ENCODE measurements at places on chromosomes 3 and 15.

GRCh38 chr3:170059447-170059846 lies 21.7 kb downstream of the GPR160 start:
- DNase-seq, result no peak

GRCh38 chr3:119175872-119176756 lies 2.7 kb downstream of the UPK1B start:
- no peak for DNase-seq

GRCh38 chr3:101256511-101256910 lies 63.9 kb downstream of the IMPG2 start:
- no peak for DNase-seq

GRCh38 chr15:58724466-58724865 lies 25.0 kb downstream of the ADAM10 start:
- no peak for DNase-seq

DNA sequence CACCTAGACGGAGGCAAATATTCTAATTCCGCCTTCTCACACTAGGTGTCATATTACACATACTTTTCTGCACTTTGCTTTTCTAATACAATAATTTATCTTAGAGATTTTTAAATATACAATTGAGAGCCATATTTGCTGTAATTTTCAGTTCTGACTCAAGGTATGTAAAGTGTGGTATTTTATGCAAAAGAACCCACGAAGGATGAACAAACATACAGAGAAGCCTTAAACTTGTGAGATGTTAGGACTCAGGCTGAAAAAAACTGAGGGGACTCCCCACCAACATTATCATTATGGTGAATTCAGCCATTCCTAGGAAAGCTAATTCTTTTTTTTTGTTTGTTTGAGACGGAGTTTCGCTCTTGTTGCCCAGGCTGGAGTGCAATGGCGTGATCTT lies 9.6 kb downstream of the ZBTB11 start:
- DNase-seq, result no peak

DNA sequence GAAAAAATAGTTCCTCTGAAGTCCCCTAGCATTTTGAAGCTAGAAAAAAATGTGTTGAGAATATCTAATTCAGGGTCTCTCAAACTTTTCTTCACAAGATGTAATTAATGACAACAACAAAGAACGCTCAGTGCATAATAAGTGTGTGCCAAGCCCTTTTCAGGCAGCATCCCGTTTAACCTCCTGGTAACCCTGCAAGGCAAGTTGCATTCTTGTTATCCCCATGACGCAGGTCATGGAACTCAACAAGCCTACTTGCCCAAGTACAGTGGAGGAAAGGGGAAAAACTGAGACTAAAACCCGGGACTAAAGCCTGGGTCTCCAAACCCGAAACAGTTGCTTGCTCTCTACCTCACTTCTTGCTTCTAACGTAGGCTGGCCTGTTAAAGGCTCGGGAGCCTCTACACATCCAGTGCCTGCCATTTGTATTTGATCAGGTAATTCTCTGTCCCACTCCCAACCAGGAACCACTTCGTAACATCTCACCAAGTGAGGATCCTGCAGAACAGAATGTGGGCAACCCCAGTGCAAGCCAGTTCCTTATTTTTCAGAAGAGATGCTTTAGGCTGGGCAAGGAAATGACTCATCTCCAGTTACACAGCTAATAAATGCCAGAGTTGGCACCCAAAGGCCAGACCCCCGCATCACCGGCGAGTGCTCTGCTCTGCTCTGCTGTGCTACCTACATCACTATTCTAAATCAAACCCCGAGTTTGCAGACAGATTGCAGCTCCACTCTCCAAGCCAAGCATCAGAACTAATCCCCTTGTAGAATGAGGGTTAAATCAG lies 28.3 kb downstream of the LMCD1 start:
- DNase-seq, result no peak

GRCh38 chr3:79249701-79250100 lies 518.1 kb downstream of the ROBO1 start:
- no peak for DNase-seq

DNA sequence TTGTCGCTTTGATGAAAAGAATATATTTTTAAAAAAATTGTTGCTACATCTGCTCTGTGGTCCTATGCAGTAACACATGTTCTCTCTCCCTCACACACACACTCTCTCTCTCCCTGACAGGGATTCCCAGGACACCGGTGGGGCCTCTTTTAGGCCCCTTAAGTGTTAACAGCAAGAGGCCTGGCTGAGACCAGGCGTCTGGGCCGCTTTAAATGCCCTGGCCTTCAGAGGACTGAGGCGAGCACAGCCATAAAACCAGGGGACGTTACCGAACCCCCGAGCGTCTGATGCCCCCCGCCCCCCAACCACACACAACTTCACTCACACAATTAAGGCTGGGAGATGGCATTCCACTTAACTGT lies 1.7 kb downstream of the BNC1 start:
- DNase-seq, result no peak

DNA sequence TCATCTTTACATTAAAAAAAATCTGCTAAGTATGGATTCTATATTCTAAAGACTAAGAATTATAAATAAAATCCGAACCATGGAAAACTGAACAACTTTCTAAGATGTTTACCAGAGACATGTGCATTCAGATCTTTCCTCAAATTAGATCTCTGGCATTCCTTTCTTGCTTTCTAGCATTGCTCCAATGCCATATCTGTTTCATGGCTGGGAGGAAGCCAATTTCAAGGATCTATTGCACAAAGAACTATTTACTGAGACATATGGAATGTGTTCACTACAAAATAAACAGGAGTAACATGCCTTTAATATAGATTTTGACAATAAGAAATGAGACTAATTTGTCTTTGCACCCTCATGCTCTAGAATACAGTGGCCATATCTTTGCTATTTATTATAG lies 45.1 kb upstream of the NANOGP8 start:
- no peak for DNase-seq

GRCh38 chr3:32934150-32934742 lies 17.2 kb upstream of the CCR4 start:
- no peak for DNase-seq

- no peak for DNase-seq
These were observed 189.0 kb downstream of the ZNF621 start for GRCh38 chr3:40713795-40714194.

DNA sequence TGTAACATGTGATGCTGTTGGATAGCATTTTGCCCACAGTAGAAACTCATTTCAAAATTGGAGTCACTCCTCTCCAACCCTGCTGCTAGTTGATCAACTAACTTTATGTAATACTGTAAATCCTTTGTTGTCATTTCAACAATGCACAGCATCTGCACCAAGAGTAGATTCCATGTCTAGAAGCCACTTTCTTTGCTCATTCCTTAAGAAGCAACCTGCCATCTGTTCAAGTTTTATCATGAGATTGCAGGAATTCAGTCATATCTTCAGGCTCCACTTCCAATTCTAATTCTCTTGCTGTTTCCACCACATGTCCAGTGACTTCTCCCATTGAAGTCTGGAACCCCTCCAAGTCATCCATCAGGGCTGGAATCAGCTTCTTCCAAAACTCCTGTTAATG lies 42.9 kb downstream of the AKAP13 start:
- no peak for DNase-seq

GRCh38 chr15:78301326-78301725 lies 1.9 kb upstream of the SKIC8 start:
- DNase-seq, result no peak

GRCh38 chr3:145259166-145259880 lies 901.7 kb downstream of the PLOD2 start:
- DNase-seq, result no peak

GRCh38 chr3:129974833-129975704 lies 549 bp downstream of the TRH start:
- DNase-seq, result peak; percentile 26

GRCh38 chr15:67564968-67565345 lies 22.5 kb downstream of the MAP2K5 start:
- no peak for DNase-seq

- no peak for DNase-seq
These were observed 89.3 kb downstream of the OXNAD1 start for GRCh38 chr3:16354291-16354690.

- no peak for DNase-seq
These were observed 40.1 kb downstream of the OXNAD1 start for GRCh38 chr3:16305111-16305541.

DNA sequence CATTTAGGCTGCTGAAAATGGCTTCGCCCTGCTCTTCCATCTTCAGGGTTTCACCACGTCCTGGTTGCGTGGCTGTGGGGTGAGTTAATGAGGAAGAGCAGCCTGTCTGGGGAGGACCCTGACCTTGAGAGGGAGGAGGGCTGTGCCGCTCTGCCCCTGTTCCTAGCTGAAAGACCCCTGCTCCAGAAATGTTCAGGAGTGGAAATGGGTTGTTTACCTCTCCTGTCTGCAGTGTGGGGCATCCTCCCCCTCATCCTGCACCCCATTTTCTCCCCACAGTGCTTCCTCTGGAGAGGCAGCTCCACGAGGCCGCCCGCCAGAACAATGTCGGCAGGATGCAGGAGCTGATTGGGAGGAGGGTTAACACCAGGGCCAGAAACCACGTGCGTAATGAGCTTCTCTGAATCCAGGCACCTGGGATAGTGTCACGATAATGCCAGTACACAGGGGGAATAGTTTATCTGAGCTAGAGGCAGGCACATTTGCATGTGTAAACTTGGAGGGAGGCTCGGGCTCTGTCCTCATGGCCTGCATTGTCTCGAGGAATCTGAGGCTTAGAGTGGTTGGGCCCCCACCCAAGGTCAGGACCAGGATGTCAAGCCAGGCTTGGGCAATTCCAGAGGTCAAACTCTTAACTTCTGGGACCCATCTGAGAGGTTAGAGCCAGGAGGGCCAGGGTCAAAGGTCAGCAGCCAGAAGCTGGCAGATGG lies 4.0 kb downstream of the ANKDD1A start:
- no peak for DNase-seq

DNA sequence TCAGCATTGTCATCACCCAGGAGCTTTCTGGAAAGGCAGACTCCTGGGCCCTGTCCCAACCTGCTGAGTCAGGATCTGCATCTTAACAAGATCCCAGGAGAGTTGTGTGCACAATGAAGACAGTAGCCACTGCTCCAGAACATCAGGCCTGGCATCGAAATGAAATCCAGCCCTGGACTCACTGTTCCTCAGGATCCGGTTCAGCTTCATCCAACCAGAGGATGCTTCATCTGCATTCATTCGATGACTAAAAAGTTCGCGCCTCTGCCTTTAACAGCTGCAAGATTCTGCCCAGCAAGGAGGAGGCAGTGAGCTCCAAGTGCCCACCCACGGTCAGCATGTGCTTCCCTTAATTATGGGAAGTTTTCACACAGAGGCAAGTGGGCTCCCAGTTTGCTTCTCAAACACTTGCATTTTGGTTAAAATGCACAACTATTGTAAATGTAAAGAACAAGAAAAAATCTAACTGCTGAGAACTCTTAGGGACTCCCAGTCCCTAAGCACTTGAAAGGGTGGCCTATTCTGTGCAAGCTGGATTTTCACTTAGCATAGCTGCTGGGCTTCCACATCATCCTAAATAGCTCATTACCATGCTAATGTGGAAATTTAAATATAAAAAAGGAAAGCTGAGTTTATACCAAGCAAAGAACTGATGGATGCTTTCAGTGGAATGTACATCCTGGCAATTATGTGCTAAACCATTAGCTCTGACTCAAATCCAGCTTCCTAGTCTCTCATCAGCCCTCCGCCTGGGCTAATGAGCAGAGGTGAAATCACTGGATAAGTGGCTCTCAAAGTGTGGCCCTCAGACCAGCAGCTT lies 25.5 kb upstream of the ESYT3 start:
- no peak for DNase-seq

- DNase-seq, result no peak
These were observed 44.8 kb upstream of the ATP2C1 start for GRCh38 chr3:130849091-130849552.

- DNase-seq, result no peak
These were observed 102.4 kb downstream of the MYLK start for GRCh38 chr3:123781571-123782275.

- no peak for DNase-seq
These were observed 147.5 kb downstream of the STT3B start for GRCh38 chr3:31680072-31680870.

GRCh38 chr15:23687143-23687470 lies at the start of gene NDN:
Gene NDN (minus strand): TSS chr15:23687305. CDS start chr15:23687217, 88 bp downstream.
- peak; percentile 73 for DNase-seq

DNA sequence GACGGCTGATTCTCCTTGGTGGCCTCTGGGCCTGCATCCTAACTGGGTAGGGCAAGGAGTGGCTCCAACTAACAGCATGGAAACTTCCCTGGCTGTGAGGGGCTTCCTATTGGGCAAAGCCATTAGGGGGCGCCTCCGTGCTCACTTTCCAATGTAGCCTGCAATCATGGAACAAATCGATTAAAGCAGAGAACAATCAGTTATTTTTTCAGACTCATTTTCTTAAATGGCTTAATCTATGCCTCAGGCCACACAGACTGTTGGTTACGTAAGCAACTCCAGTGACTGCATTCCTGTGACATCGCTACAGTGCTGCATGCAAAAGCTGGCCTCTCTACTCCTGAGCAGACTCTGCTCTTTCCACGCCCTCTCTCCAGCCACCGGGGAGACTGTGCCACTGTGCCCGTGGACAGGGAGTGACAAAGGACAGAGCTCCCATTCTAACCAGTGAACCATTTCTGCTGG lies 278.9 kb downstream of the KLF13 start:
- DNase-seq, result peak; percentile 35

DNA sequence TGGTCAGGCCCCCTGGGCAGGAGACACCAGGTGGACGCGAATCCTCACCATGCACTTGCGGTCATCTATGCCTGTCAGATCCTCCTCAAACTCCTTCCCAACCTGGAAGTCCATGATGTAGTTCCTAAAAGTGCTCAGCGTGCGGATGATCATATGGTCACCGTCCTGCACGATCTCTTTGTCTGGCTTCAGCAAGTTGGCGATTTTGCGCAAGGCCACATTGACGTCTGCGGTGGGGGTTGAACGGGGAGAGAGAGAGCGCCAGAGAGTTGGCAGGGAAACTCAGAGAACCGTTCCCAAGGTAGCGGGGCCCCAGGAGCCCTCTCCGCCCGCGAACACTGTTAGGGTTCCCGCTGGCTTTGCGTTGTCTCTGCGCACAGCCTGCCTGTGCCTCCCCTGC lies 809 bp downstream of the RBP1 start:
- DNase-seq, result peak; percentile 44

DNA sequence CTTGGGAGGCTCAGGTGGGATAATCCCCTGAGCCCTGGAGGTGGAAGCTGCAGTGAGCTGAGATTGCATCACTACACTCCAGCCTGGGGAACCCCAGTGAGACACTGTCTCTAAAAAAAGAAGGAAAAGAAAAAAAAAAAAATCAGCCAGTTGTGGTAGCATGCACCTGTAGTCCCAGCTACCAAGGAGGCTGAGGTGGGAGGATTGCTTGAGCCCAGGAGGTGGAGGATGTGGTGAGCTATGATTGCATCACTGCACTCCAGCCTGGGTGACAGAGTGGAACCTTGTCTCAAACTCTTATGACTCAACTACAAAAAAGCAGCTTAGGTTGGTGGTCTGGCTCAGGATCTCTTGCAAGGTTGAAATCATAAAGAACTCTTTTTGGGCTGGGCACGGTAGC lies 19.3 kb upstream of the GPX1 start:
- no peak for DNase-seq

All from head of caudate nucleus (tissue), 42 donors.